Frontal cortex (tissue), 4 donors: ENCODE measurements at places on chromosomes 5 and 9.

DNA sequence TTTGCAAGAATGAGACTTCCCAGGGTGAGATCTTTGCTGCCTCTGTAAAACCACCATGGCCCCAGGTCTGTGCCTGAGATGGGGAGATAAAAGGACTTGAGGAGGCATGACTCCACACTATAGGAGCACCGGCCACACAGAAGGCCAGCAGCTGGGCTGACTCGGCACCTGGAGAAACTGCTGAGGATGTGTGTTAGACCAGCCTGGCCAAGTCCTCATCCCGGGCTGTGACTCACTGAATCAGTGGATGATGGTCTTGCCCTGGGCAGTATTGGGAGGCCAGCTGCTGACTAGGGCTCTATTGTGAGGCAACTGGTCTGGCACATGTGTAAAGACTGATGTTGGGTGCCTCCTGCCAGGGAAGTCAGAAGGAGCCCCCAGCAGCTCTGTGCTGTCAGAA lies 286.2 kb downstream of the ACTL7B start:
- no peak for DNase-seq

GRCh38 chr5:18660511-18660910 lies 1026.3 kb downstream of the TAF11L14 start:
- DNase-seq, result no peak

GRCh38 chr5:132214491-132214890 lies 13.2 kb downstream of the P4HA2 start:
- no peak for DNase-seq

- no peak for DNase-seq
These were observed 87.2 kb downstream of the FSTL4 start for GRCh38 chr5:133525126-133525525.

GRCh38 chr9:113621309-113621791 lies 157.8 kb downstream of the RGS3 start:
- DNase-seq, result peak; percentile 58

DNA sequence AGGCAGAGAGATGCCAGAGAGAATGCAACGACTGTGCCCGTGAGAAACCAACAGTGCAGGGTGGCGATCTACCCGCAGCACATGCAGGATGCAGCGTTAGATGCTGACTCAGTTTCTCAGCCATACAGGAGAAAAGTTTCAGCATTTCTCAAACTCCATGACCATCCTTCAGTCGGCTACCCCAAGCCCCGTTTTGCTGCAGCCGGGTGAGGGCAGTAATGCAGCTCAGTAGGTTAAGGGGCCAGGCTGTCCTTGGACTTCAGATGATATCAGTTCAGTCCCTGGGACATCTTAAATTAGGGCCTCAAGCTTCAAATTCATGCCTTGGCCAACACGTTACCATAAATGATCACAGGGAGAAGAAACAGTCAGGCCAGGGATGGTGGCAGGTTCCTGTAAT lies 125.5 kb downstream of the PALM2AKAP2 start:
- no peak for DNase-seq

DNA sequence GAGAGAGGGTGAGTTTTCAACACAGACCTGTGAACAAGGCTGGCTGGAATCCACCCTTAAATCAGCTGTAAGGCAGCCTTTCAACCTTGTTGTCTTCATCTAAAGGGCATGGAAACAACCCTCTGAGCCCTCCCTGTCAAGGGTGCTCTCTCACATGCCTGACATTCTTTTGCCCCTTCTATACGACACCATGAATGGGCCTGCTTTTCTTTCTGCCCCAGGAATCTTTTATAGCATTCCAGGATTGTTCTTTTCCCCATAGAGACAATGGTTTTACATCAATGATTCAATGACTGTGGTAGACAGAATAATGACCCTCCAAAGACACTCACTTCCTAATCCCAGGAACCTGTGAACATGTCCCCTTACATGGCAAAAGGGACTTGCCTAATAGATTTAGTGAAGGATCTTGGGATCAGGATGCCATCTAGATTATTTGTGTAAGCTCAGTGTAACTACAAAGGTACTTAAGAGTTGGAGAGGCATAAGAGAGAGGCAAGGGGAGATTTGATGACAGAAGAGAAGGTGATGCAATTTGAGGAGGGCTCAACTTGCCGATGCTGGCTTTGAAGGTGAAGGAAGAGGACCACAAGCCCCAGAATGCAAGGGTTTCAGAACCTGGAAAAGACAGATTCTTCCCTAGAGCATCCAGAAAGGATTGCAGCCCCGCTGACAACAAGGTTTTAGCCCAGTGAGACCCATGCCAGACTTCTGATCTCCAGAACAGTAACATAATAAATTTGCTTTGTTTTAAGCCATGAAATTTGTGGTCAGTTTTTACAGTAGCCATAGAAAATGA lies 29.2 kb upstream of the HMHB1 start:
- DNase-seq, result no peak

DNA sequence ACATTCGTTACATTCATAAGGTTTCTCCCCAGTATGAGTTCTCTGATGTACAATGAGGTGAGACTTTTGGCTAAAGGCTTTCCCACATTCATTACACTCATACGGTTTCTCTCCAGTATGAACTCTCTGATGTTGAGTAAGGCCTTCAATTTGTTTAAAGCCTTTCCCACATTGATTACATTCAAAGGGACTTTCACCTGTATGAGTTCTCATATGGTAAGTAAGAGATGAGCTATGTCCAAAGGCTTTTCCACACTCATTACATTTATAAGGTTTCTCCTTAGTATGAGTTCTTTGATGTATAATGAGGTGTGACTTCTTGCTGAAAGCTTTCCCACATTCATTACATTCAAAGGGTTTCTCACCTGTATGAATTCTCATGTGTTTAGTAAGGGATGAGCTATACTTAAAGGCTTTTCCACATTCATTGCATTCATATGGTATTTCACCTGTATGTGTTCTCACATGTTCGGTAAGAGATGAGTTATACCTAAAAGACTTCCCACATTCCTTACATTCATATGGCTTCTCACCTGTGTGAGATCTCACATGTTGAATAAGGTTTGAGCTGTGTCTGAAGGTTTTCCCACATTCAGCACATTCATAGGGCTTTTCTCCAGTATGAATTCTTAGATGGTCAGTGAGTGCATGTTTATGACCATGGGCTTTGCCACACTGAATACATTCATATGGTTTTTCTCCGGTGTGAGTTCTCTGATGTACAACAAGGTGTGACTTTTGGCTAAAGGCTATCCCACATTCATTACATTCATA lies 13.5 kb downstream of the ZFP37 start:
- DNase-seq, result no peak

- no peak for DNase-seq
These were observed 99.4 kb upstream of the PTPN3 start for GRCh38 chr9:109597496-109597895.

DNA sequence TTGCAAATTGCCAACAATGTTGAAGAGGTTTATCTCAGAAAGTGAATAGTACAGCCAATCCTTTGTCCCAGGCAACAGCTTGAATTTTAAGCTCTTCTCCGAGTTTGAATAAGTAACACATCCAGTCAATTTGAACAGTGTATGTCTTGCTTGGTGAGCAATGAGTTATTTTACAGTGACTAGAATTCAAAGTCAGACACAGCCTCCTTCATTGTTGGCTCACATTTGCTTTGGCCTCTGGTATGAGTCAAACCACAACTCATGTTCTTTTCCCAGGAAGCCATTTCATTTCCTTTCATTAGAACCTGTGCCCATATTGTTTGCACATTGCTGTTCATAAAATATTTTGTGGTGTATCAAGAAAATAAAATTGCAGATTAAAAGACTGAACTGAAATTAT lies 622.0 kb upstream of the DAB2 start:
- no peak for DNase-seq

GRCh38 chr5:135873831-135874230 lies 21.8 kb downstream of the IL9 start:
- no peak for DNase-seq

GRCh38 chr5:1504617-1505016 lies 19.1 kb downstream of the LPCAT1 start:
- DNase-seq, result no peak

GRCh38 chr5:106757672-106758071 lies 913.1 kb downstream of the EFNA5 start:
- DNase-seq, result no peak

- no peak for DNase-seq
These were observed 1.5 kb downstream of the F2R start for GRCh38 chr5:76717222-76718083.

GRCh38 chr5:39783756-39784421 lies 359.1 kb upstream of the DAB2 start:
- DNase-seq, result no peak

GRCh38 chr5:149710575-149710974 lies 19.5 kb upstream of the PPARGC1B start:
- no peak for DNase-seq

- DNase-seq, result no peak
These were observed 332.3 kb upstream of the KLF9 start for GRCh38 chr9:70746760-70747159.

- no peak for DNase-seq
These were observed 55.5 kb upstream of the ZNF354A start for GRCh38 chr5:178785999-178786398.
